Mesothelial cell of epicardium (in vitro differentiated cells): ENCODE measurements at places on chromosomes 2 and 18. TPM values are rescaled to one million over a fixed set of nuclear protein-coding genes. Genes with fewer than 3 reads are reported as not detected.

GRCh38 chr2:25297738-25298137 is 44.0 kb downstream of the DNMT3A start:
- DNase-seq: no peak

GRCh38 chr2:227308784-227309183 is 16.3 kb upstream of the MFF start:
- DNase-seq: no peak

- no peak for DNase-seq
Measured at GRCh38 chr2:201440182-201440581, 11.1 kb downstream of the TRAK2 start.

DNA sequence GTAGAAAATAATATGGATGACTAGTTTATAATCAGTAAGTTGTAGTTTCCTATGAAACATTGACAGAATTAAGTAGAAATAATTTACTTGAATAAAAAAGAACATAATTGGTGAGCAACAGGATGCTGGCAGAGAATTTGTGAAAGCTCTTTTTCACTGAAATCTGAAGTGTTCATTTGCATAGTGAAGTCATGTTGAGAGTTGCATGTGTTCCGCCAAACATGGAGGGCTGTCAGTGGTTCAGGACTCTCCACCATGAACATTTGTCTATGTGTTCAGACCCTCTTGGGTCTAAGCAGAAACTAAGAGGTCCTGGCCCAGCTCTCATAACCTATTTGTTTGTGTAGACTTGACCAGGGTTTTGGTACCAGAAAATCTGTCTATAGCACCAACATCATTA is 182.5 kb upstream of the LINC00305 start:
- no peak for DNase-seq

- DNase-seq: peak; percentile 69
Measured at GRCh38 chr18:37564711-37565100, 892 bp downstream of the CELF4 start.

GRCh38 chr2:233047667-233048066 is 12.5 kb upstream of the INPP5D start:
- DNase-seq: no peak

DNA sequence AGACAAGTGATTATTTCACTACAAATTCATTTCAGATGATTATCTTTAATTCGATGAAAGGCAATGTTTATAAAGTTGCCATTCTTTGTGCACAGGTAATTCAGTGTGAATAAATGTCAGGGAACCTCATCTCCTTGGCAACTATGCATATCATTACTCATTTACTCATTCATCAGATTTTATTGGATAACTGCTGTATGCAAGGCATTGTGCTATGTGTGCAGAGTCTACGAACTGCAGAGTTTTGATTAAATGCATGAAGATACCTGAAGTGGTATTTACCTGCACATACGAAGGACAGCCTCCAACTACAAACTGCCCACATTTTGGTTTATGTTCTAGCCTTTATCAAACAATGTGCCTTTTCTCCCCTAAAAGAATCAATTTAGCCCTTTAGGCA is 3.5 kb downstream of the RND3 start:
- DNase-seq: no peak

DNA sequence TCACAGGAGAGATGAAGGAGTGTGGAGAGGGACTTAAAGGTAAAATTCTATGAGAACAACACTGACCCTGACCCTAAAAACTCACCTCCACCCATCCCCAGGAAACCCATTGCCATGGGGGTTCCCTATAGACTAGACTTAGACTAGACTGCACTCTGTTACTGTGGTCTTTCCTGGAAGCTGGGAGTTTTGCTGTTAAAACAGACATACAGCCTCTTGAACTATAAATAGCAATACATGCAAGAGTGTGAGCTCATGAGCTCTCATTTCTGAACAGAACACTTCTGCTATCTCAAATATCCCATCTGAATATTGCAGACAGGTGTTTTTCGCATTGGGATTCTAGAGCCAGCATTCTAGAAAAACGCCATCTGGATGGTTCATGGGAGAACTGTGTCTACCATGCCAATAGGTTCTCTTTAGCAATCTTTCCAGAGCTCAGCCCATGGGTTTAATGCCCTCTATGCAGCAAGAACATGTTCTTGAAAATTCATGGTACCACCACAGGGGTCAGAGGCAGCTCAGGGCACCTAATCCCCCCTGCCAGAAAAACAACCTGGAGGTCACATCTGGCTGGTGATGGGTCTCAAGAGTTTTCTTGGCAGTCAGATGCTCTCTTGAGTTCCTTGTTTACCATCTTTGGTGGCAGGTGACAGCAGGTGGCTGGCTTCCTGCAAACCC is 51.9 kb downstream of the SLC14A2 start:
- DNase-seq: no peak

GRCh38 chr2:77521931-77522470 is at the start of gene LRRTM4:
Gene LRRTM4 (minus strand): TSS chr2:77522376.
- DNase-seq: no peak

DNA sequence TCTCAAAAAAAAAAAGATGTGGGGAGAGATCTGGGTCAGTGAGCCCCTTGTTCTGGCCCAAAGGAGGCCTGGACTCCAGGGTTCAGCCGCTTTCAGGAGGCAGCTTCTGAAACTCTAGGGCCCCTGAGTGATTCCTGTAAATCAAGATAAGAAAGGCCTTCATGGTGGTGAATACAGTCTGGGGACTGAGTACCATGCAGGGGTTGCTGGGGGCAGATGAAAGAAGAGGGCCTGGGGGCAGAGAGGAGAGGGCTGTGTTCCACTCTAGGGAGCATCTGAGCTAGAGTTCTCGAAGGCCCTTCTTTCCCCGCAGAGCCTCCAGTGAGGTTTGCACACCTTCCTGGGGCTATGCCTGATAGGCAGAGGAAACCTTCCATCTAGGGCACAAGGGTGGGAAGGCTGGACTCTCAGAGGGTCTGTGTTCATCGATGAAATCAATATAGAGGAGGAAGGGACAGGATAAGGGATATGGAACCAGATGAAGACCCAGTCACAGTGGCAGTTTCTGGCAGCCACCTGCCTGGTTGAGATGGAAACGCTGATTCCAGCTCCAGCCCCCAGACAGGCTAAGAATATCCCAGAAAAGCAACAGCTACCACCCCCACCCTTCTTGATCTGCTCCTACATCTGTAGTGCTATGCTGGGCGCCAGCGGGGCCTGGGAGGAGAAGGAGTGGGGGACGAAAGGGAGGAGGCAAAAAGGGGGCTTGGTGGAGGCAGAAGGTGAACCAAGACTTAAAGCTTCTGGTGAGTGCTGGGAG is 4.7 kb upstream of the CDK5R2 start:
- no peak for DNase-seq

GRCh38 chr2:218329826-218330593 is 26.6 kb upstream of the CATIP start:
- DNase-seq: no peak

DNA sequence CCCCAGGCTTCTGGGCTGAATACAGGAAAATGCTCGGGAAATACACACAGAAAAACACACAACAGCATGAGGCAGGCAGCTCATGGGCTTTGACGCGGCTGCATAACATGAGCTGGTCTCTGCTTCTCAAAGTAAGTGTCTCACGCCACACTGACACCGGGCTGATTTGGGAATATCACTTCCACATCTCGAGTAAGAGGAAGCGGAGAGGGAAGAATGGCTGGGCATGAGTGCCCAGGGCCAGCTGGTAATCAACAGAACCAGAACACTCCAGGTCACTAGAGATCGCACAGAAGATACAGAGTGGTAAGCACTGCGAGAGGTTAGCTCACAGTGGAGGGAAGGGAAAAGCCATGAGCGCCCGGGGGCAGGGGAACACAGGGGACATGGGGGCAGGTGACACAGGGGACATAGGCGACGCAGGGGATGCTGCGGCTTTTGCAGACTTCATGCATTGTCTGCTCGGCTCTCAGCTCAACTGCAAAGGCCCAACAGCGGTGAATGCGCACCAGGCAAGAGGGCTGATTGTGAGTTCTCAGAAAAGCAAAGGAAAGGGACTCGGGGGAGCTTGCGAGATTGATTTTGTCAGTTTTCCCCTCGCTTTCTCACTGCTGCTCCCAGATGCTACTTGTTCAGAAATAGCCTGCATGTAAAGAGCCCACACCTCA is 141.4 kb downstream of the MBP start:
- DNase-seq: no peak

GRCh38 chr2:64632835-64633819 is 20.6 kb downstream of the SERTAD2 start:
- no peak for DNase-seq

- no peak for DNase-seq
Measured at GRCh38 chr2:38465789-38466127, 88.7 kb upstream of the ATL2 start.

DNA sequence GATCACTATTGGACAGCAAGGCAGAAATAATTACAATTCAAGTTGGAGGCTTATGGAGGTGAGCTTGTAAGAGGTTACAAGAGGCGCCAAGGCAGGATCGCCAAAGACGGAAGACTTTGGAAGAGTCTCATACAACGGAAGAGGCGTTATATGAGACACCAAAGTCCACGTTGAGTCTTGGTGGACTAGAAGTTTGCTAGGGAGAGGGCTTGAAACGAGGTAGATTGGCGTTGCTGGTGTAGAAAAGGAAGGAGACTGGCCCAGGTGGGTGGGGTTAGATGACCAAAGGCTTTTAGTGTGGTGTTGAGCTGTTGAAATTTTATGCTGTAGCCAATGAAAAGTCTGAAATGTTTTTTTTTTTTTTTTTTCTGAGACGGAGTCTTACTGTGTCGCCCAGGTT is 1.4 kb downstream of the MSH2 start:
- no peak for DNase-seq

C2orf78 gene
- total RNA-seq: not detected in 3 replicates

TGOLN2 gene
- total RNA-seq: 59.0 to 62.5 TPM (median 59.2 TPM) in 3 replicates

TMEM163 gene
- total RNA-seq: 0.29 to 0.47 TPM in 2 of 3 replicates, not detected in the other

VWA3B gene
- not detected in 3 replicates for total RNA-seq

DSC2 gene
- 61.3 to 64.7 TPM (median 63.0 TPM) in 3 replicates for total RNA-seq

TEKT4 gene
- total RNA-seq: not detected in 3 replicates

ORC2 gene
- 33.7 to 38.3 TPM (median 37.5 TPM) in 3 replicates for total RNA-seq

EML6 gene
- 0.93 to 2.3 TPM (median 2.1 TPM) in 3 replicates for total RNA-seq
